T-helper 9 cell (primary cell): ENCODE measurements at places on chromosomes 2 and 18.

DNA sequence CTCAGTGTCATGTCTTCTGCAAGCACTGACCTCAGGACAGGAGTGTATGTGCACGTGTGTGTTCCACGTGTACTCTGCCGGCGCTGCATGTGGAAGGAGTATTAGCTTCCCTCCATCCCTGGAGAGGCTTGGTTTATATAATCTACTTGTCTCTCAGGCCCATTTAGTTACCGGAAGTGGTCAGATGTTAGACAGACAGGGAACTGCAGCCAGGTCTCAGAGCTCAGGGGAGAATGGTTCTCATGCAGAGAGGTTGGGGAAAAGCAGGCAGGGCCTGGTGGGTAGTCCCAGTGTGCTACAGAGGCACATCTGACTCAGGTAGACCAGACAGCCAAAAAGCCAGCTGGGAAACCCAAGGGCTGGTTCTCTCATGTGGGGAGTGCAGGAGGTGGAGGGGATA, 167.9 kb downstream of the CTIF start:
- no peak for DNase-seq

GRCh38 chr18:711310-711656, 1.1 kb downstream of the ENOSF1 start:
- no peak for DNase-seq

GRCh38 chr2:8630676-8631464, 51.0 kb upstream of the ID2 start:
- no peak for DNase-seq

- peak; percentile 5 for DNase-seq
Measured at GRCh38 chr2:24164416-24164973, 10.4 kb upstream of the FAM228A start.

- no peak for DNase-seq
Measured at GRCh38 chr2:169012812-169013627, 18.1 kb downstream of the ABCB11 start.

GRCh38 chr2:191881982-191882816, 35.3 kb upstream of the CAVIN2 start:
- DNase-seq: no peak

GRCh38 chr2:200331061-200331400, 24.5 kb downstream of the SPATS2L start:
- no peak for DNase-seq

- no peak for DNase-seq
Measured at GRCh38 chr18:36284268-36284667, 13.2 kb upstream of the FHOD3 start.

DNA sequence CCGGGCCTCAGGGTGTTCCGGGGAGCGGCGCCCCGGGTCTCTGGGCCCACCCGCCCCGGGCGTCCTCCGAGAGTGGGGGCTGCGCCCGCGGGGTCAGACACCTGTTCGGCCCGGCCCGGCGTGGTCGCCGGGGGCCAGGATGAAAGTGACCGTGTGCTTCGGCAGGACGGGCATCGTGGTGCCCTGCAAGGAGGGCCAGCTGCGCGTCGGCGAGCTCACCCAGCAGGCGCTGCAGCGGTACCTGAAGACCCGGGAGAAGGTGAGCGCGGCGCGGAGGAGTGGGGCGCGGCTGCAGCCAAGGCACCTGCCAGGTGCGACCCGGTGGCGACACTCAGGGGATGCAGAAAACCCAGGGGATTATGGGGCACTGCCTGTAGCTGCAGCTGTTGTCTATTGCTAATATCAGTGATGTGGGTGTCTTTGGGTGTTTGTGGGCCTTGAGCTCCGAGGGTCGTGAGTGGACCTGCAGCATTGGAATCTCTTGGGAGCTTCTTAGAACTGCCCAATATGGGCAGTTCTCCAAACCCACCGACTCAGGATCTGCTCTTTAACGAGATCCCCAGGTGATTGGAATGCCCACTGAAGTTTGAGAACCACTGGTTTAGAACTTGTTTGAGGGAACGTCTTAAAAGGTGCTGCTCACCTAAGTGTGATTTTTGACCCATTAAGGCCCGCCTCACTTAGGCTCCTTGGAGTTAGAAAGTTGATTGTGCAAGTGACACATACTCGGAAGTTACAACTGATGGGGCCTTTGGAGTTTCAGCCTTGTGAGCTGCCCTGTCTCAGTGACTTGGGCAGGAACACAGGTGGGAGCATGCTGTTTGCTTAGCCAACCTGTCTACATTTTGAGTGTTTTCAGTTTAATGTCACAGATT, 823 bp downstream of the PARD3B start:
- no peak for DNase-seq

DNA sequence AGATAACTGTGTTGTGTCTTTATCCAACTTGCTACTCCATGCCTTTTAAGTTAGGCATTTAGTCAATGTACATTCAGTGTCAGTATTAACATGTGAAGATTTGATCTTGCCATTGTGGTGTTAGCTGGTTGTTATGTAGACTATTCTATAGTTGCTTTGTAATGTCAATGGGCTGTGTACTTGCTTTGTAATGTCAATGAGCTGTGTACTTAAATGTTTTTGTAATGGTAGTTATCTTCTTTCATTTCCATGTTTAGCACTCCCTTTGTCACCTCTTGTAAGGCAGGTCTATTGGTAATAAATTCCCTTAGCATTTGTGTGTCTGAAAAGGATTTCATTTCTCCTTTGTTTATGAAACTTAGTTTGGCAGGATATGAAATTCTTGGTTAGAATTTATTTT, 53.4 kb downstream of the MC4R start:
- DNase-seq: no peak

- DNase-seq: no peak
Measured at GRCh38 chr18:76643199-76643598, 148.2 kb upstream of the ZNF516 start.

- DNase-seq: no peak
Measured at GRCh38 chr2:239577935-239578334, 177.1 kb upstream of the HDAC4 start.

DNA sequence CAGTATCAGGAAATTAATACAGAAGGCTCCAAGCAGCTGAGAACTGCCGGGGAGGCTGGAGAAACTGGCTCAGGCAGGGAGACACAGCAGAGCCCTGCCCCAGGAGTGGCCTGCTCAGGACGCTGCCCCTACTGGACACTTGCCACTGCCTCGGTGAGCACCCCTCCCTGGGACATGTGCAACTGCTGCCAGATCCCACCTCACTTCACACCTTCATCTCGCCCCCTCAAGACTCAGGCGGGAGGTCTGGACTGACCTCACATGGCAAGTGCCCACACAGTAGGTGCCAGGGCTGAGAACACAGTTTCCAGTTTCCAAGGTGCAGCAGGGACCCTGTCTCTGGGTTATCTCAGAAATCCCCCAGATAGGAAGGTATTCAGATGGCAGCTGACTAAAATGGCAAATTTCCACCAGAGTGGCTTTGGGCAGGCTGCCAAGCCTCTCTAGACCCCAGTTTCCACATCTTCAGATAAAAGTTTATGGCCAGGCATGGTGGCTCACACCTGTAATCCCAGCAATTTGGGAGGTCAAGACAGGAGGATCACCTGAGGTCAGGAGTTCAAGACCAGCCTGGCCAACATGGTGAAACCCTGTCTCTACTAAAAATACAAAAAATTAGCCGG, 33.7 kb upstream of the LBH start:
- DNase-seq: no peak

DNA sequence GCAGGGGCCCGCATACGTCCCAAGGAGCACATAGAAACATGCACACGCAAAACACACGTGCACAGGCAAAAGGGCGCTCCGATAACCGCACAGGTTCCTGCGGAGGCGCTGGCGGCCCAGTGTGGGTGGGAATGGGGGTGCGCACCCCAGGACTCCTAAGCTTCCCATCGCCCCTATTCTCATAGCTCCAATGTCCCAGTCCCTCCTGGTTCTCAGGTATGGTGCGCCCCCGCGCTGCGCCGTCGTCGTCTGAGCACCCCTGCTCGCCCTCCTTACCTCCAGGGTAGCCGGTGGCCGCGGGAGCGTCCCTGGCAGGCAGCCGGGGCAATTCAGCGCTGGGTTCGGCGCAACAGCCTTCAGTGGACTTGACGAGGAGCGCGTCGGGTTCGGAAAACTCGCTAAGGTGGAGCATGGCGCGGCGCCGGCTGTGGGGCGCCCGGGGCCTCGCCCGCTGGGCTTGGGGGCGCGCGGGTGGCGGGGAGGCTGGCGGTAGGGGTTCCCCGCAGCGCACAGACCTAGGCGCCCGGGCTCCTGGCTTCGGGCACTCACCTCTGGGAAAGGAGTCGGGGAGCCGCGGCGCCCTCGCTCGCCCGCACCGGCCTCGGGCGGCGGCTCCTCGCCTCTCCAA, 328 bp downstream of the EGR4 start:
- no peak for DNase-seq

- no peak for DNase-seq
Measured at GRCh38 chr2:70211595-70211994, 20.8 kb upstream of the C2orf42 start.

- no peak for DNase-seq
Measured at GRCh38 chr18:3816610-3817363, 366.8 kb downstream of the TGIF1 start.

- DNase-seq: peak; percentile 23
Measured at GRCh38 chr2:240060977-240061591, 7.8 kb upstream of the OR6B3 start.

DNA sequence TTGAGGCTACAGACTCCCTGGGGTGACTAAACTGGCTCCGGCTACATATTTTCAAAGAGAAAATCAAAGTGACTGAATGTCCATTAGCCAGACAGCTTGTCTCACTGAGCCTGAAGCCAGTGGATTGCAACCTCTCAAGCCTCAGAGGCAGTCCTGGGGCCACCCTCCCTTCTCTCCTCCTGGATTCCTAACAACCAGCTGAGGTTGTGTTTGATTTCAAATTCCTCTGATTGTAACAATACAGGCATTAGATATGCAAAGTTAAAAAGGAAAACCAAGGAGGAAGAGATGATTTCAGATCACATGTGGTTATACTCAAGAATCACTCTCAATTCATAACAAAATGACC, 101.0 kb upstream of the LMAN1 start:
- no peak for DNase-seq

GRCh38 chr2:160360089-160360757, 133.4 kb downstream of the RBMS1 start:
- DNase-seq: no peak

DNA sequence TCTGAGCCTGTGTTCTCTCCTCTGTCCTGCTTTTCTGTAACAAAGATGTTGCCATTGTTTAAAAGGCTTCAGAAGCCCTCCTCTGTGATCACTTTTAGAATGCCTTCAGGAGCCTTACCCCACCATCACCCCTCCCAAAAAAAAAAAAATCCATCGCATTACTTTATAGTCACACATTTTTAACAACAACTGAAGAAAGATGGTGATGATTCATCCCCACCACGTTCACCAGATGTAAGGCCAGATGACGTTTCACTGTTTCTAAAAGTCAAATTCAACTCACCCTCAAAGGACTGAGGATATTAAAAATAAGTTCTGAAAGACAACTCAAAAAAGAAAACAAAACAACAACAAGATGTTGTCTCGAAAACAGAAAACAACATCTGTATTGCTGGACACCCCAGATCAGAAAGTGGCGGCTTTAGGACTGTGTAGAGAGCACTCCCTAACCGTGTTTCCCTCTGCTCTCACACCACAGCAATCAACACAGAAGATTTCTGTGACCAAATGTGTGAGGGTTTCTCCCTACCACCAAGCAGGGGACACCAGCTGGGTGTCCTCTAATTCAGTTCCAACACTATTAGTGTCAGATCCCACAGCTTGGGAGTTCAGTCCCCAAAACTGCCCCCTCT, 61.9 kb upstream of the CREB1 start:
- no peak for DNase-seq

- DNase-seq: no peak
Measured at GRCh38 chr18:13388586-13389490, 170.3 kb downstream of the LDLRAD4 start.

DNA sequence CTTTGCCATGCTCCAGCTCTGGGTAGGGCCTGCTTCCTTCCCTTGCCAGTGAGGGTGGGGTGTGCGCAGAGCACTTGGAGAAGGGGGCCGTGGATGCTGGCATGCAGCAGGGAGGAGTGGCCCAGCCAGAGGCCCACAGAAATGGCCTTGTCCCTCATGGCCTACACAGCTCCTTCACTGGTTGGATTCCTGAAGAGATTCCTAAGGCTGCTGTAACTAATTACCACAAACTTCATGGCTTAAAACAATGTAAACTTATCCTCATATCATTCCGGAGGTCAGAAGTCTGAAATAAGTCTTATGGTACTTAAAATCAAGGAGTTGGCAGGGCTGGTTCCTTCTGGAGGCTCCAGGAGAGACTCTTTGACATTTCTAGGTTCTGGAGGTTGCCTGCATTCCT, 195.2 kb downstream of the GLI2 start:
- DNase-seq: no peak

DNA sequence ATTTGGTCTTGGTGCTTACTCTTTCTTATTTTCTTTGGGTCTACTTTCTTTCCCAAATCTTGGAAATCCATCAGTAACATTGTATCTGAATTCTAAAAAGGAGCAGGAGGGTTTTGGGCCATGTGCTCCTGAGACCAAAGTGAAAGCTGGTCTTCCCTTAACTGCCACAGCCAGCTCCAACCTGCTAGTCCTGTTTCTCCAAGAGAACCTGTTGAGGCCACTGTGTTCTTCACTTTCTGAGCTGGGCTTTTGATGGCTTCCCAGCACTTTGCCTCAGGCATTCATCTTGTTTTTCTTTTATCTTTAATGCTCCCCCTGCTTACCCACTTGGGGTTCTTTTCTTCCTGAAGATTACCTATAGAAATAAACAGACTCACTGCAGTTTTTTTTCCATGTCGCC, 53.3 kb downstream of the ARHGAP28 start:
- DNase-seq: no peak

DNA sequence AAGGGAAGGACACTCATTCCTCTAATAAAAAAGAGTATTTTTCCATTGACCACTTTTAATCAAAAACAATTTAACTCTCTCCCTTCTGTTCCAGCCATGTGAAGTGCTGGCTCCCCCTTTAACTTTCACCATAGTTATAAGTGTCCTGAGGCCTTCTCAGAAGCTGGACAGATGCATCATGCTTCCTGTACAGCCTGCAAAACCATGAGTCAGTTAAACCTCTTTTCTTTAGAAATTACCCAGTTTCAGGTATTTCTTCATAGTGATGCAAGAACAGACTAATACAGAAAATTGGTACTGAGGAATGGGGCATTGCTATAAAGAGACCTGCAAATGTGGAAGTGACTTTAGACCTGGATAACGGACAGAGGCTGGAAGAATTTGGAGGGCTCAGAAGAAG, 643.6 kb upstream of the DDX18 start:
- no peak for DNase-seq

- DNase-seq: no peak
Measured at GRCh38 chr2:133541376-133541775, 26.9 kb downstream of the NCKAP5 start.

GRCh38 chr2:171226461-171226860, 65.8 kb upstream of the TLK1 start:
- no peak for DNase-seq

GRCh38 chr2:220134756-220135534, 507.5 kb downstream of the SLC4A3 start:
- no peak for DNase-seq

DNA sequence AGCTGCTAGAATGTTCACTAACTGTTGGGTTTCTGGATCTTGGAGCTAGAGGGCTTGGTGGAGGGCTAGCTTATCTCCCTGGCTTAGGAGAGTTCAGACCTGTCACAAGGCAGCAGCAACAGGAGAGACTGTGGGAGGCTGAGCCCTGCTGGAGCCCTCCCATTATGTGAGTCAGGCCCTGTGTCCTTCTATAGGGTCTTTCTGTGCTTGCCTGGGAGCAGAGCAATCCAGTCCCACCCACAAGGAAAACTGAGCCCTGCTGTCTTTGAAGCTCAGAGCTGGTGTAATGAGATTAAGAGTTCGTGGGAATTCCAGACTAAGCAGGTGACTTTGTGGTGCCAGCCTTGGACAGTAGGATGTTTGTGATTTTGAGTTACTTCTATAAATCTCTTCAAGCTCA, 249.0 kb downstream of the TTC32 start:
- no peak for DNase-seq

- no peak for DNase-seq
Measured at GRCh38 chr2:8298783-8299182, 383.1 kb upstream of the ID2 start.
